CD4-positive, CD25-positive, alpha-beta regulatory T cell (primary cell): ENCODE measurements at places on chromosomes 11 and 22. TPM values are rescaled to one million over a fixed set of nuclear protein-coding genes. Genes with fewer than 3 reads are reported as not detected.

MS4A4A gene
- polyA plus RNA-seq, result not detected

DNA sequence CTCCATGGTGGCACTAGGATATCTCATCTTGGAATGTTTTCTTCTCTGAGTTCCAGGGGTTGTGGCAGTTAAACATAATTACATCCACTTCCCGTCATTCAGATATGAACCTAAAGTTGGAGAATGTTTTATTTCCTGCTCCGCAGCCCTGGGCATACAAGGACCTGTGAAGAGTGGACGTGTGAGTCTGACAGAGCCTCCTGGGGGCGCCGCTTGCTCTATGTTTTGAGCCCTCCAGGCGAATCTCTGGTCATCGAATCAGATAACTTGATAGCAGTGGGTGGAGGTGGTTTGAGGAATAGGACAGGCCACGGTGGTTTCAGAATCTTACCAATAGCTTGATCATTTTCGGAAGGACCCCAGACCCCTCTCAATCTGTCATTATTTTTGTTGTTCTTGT, 174.2 kb downstream of the NTM start:
- no peak for DNase-seq

DNA sequence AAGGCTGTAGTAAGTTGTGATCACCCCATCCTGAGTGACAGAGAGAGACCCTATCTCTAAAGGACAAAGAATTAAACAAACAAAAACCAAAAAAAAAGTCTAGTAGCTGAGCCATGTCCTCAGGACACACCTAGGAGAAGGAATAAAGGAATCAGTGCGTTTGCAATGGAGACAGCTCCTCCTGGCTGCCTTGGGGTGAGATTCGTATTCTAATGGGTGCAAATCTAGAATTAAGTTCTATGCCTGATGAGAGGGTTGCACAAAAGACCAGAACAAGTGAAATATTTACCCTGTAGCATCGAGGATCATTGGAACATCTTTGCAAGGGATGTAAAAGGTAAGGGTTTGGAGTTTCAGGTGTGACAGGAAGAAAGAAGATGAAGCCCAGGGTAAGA, 70.3 kb upstream of the BMAL1 start:
- no peak for DNase-seq

- DNase-seq, result no peak
Measured at GRCh38 chr22:36702842-36703215, 723 bp downstream of the CACNG2 start.

OR8B2 gene
- not detected for polyA plus RNA-seq

DNA sequence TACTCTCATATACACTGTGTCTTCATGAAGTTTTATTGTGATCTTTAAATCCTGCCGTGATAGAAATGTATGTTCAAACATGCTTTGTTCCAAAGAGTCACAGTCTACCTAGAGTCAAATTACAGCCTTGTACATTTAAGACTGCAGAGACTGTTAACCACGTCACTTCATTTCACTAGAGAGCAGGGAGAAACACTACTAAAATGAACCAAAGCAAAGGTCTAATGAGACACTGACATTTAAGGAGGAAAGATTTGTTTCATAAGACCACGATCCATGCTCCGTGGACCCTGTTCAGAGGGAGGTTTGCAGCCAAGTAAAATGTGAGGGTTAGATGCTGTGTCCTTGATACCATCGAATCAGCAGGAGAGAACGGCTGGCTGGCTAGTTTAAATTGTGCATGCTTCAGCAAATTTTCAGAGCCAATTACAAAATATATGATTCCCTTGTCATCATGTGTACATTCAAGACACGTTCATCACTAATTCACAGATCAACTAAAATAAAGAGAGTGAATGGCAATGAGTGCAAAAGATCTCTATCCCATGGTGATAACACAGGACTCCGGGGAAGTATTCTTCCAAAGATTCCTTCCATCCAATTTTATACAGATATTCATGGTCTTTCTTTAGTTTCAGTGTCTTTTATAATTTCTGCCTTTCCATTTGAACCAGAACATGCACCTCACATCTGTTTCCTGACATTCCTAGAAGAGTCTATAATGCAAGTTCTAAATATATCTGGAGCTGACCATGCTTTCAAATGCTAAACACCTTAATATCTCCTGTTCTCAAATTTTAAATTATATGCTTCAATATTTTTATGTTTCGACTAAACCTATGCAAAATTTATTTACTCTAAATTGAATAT, 960.9 kb upstream of the FAT3 start:
- no peak for DNase-seq

DNA sequence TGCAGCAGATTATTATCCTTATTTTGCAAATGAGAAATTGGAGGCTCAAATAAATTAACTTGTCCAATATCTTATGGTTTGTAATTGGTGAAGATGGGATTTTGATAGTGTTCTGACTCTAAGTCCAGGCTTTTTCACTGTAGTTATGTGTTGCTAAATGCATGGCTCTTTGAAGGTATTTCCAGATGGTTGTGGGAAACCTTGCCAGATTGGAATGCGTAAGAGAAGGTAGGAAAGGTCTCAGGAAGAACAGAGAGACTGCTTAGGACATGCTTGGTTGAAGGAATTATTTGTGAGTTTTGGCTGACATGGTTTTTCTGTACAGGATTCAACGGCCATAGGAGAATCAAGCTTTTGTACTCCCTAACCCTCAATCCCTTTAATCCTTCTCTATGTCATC, 108.6 kb downstream of the STIM1 start:
- no peak for DNase-seq

GRCh38 chr11:94405062-94405833, 4.0 kb upstream of the GPR83 start:
- no peak for DNase-seq
